ENCODE measurements at places on chromosomes 16 and 17. TPM values are rescaled to one million over a fixed set of nuclear protein-coding genes. Genes with fewer than 3 reads are reported as not detected.

Gene RCVRN
- total RNA-seq, result not detected

Gene IGF2BP1
- total RNA-seq, result 74.0 TPM

Gene ITGB3
- total RNA-seq, result 11.8 TPM

Gene HEATR9
- total RNA-seq, result not detected

Gene TBC1D3G
- total RNA-seq, result 3.6 TPM

GRCh38 chr16:88624977-88625576 lies 13.3 kb upstream of the IL17C start:
- H3K4me3 ChIP-seq, result no peak overlapping the region
- H3K27ac ChIP-seq, result no peak overlapping the region
- peaks cover 33% of the 10 kb centered on the region for H3K36me3 ChIP-seq
- H3K4me1 ChIP-seq, result no peaks in the 10 kb centered on the region
- no peaks in the 10 kb centered on the region for H3K27me3 ChIP-seq
- DNase-seq, result no peak

DNA sequence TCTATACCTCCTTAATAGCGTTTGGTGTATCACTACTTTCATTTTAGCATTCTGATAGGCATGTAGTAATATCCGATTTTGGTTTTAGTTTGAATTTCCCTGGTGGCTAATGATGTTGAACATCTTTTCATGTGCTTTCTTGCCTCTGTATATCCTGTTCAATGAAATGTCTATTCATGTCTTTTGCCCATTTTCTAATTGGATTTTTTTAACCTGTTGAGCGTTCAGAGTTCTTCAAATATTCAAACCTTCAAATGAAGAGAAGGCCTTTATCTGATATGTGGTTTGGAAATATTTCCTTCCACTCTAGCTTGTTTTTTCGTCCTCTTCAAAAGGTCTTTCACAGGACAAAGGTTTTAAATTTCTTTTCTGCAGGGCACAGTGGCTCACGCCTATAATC lies 2.4 kb upstream of the NME1 start:
- peaks cover 5% of the 10 kb centered on the region for H3K4me1 ChIP-seq
- no peaks in the 10 kb centered on the region for H3K36me3 ChIP-seq
- DNase-seq, result no peak
- H3K27me3 ChIP-seq, result no peaks in the 10 kb centered on the region
- no peak overlapping the region for H3K4me3 ChIP-seq
- no peak overlapping the region for H3K27ac ChIP-seq

DNA sequence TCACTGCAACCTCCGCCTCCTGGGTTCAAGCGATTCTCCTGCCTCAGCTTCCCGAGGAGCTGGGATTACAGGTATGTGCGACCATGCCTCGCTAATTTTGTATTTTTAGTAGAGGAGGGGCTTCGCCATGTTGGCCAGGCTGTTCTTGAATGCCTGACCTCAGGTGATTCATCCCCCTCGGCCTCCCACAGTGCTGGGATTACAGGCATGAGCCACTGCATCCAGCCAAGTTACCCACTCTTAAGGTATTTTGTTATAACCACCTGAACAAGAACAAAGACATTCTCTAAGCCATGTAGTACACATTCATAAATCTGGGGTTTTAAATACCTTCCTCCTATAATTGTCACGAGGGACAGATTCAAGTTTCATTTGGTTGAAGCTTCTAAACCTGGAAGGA lies 12.3 kb upstream of the TMEM170A start:
- no peaks in the 10 kb centered on the region for H3K36me3 ChIP-seq
- no peak for DNase-seq
- no peaks in the 10 kb centered on the region for H3K4me1 ChIP-seq
- no peak overlapping the region for H3K27ac ChIP-seq

GRCh38 chr17:18371455-18371854 lies 6.1 kb upstream of the EVPLL start:
- no peak for DNase-seq
- no peaks in the 10 kb centered on the region for H3K27me3 ChIP-seq
- no peak overlapping the region for H3K4me3 ChIP-seq
- H3K27ac ChIP-seq, result no peak overlapping the region
- no peaks in the 10 kb centered on the region for H3K36me3 ChIP-seq

- no peak overlapping the region for H3K4me3 ChIP-seq
- no peaks in the 10 kb centered on the region for H3K27me3 ChIP-seq
- H3K4me1 ChIP-seq, result no peaks in the 10 kb centered on the region
- no peaks in the 10 kb centered on the region for H3K36me3 ChIP-seq
- H3K27ac ChIP-seq, result no peak overlapping the region
Observed at GRCh38 chr16:88752386-88753002, 32.5 kb downstream of the PIEZO1 start.

- peaks cover 3% of the 10 kb centered on the region for H3K36me3 ChIP-seq
- peak; percentile 71 for DNase-seq
- H3K27me3 ChIP-seq, result no peaks in the 10 kb centered on the region
- no peak overlapping the region for H3K27ac ChIP-seq
- H3K4me3 ChIP-seq, result no peak overlapping the region
- no peaks in the 10 kb centered on the region for H3K4me1 ChIP-seq
Observed at GRCh38 chr17:75996665-75997590, 3.7 kb upstream of the CDK3 start.

- H3K4me3 ChIP-seq, result no peak overlapping the region
- H3K27me3 ChIP-seq, result no peaks in the 10 kb centered on the region
- H3K27ac ChIP-seq, result no peak overlapping the region
- no peaks in the 10 kb centered on the region for H3K4me1 ChIP-seq
- H3K36me3 ChIP-seq, result no peaks in the 10 kb centered on the region
Observed at GRCh38 chr17:72754513-72754912, 338.0 kb downstream of the SLC39A11 start.

DNA sequence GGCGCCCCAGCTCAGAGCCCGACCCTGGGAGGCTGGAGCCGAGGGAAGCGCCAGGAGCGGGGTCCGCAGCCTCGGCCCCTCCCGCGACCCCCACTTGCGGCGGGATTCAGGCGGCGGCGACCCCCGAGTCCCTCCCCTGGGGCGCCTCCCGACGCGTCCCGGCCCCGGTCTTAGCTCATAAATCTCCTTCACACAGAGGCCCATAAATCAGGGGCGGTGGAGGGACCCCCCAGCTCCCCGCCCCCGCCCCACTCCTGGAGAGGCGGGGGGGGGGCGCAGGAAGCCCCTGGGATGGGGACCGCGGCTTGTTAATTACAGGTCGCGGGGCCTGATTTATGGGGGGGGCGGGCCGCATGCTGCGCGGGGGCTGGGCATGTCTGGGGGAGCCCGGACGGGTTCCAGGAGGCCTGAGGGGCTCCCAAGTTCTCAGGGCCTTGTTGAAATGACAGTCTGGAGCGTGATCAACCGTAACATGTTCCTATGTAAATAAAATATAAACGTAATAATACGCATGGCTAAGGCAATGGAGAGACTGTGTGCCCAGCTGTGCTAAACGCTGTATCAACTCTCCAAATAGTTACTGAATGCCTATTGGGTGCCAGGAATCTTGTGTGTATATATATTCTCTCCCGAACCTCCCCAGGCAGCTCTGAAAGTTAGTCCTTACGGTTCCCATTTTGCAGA lies 10.0 kb upstream of the BHLHA9 start:
- H3K27me3 ChIP-seq, result peaks cover 28% of the 10 kb centered on the region
- peak overlapping the region; percentile 32 for H3K4me3 ChIP-seq
- no peaks in the 10 kb centered on the region for H3K4me1 ChIP-seq
- H3K36me3 ChIP-seq, result no peaks in the 10 kb centered on the region
- H3K27ac ChIP-seq, result no peak overlapping the region
- no peak for DNase-seq

DNA sequence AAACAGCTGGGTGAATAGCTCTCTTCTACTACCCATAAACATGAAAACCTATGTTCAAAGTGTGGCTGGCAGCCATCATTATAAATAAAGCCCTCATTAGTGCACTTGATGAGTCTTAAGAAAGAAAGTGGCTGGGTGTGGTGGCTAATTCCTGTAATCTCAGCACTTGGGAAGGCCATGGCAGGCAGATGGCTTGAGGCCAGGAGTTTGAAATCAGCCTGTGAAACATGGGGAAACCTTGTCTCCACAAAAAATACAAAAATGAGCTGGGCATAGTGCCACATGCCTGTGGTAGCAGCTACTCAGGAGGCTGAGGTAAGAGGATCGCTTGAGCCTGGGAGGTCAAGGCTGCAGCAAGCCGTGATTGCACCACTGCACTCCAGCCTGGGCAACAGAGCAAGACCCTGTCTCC lies 28.3 kb upstream of the APPBP2 start:
- H3K4me3 ChIP-seq, result no peak overlapping the region
- no peak overlapping the region for H3K27ac ChIP-seq
- no peaks in the 10 kb centered on the region for H3K27me3 ChIP-seq
- no peaks in the 10 kb centered on the region for H3K4me1 ChIP-seq

GRCh38 chr17:31517524-31517923 lies 126.0 kb downstream of the RAB11FIP4 start:
- H3K27ac ChIP-seq, result no peak overlapping the region
- no peaks in the 10 kb centered on the region for H3K27me3 ChIP-seq
- no peak for DNase-seq
- H3K4me1 ChIP-seq, result no peaks in the 10 kb centered on the region
- H3K36me3 ChIP-seq, result no peaks in the 10 kb centered on the region
- H3K4me3 ChIP-seq, result no peak overlapping the region

GRCh38 chr17:16456742-16457316 lies 35.2 kb downstream of the LRRC75A start:
- H3K4me1 ChIP-seq, result peaks cover 20% of the 10 kb centered on the region
- H3K4me3 ChIP-seq, result no peak overlapping the region
- H3K36me3 ChIP-seq, result no peaks in the 10 kb centered on the region
- H3K27me3 ChIP-seq, result no peaks in the 10 kb centered on the region

- H3K36me3 ChIP-seq, result no peaks in the 10 kb centered on the region
- H3K4me1 ChIP-seq, result peaks cover 17% of the 10 kb centered on the region
- no peak overlapping the region for H3K4me3 ChIP-seq
- peak; percentile 38 for DNase-seq
Observed at GRCh38 chr16:89422527-89422904, 67.8 kb downstream of the ANKRD11 start.

DNA sequence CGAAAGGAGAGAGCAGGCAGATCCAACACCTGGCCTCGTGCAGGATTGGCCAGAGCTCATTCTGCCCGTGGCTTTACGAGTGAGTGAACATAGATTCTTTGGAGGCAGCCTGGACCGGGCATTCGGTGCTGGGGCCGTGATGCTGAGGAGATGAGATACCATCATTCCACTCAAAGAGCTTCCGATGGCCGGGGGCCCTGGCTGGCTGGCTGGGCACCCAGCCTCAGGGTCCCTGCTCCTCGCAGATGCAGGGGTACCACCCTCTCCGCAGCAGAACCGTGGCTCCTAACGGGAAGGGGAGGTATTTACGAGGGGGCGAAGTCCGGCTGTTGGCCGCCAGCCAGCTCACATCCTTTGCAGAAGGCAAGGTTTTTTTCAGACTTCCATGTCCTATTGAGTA lies 66.1 kb upstream of the FOXF1 start:
- no peaks in the 10 kb centered on the region for H3K4me1 ChIP-seq
- H3K36me3 ChIP-seq, result no peaks in the 10 kb centered on the region
- H3K4me3 ChIP-seq, result no peak overlapping the region
- DNase-seq, result peak; percentile 11
- H3K27me3 ChIP-seq, result peaks cover 3% of the 10 kb centered on the region

- no peaks in the 10 kb centered on the region for H3K4me1 ChIP-seq
- H3K27me3 ChIP-seq, result no peaks in the 10 kb centered on the region
- H3K36me3 ChIP-seq, result no peaks in the 10 kb centered on the region
- no peak overlapping the region for H3K4me3 ChIP-seq
- no peak for DNase-seq
- H3K27ac ChIP-seq, result no peak overlapping the region
Observed at GRCh38 chr16:81917375-81917774, 93.9 kb downstream of the SDR42E1 start.

GRCh38 chr17:62998166-62998565 lies 32.1 kb downstream of the TANC2 start:
- H3K27me3 ChIP-seq, result no peaks in the 10 kb centered on the region
- H3K4me3 ChIP-seq, result no peak overlapping the region
- H3K27ac ChIP-seq, result no peak overlapping the region

GRCh38 chr17:68248199-68248825 lies 469 bp downstream of the AMZ2 start:
- H3K36me3 ChIP-seq, result peaks cover 8% of the 10 kb centered on the region
- peak overlapping the region; percentile 54 for H3K27ac ChIP-seq
- no peak for DNase-seq
- no peaks in the 10 kb centered on the region for H3K27me3 ChIP-seq

DNA sequence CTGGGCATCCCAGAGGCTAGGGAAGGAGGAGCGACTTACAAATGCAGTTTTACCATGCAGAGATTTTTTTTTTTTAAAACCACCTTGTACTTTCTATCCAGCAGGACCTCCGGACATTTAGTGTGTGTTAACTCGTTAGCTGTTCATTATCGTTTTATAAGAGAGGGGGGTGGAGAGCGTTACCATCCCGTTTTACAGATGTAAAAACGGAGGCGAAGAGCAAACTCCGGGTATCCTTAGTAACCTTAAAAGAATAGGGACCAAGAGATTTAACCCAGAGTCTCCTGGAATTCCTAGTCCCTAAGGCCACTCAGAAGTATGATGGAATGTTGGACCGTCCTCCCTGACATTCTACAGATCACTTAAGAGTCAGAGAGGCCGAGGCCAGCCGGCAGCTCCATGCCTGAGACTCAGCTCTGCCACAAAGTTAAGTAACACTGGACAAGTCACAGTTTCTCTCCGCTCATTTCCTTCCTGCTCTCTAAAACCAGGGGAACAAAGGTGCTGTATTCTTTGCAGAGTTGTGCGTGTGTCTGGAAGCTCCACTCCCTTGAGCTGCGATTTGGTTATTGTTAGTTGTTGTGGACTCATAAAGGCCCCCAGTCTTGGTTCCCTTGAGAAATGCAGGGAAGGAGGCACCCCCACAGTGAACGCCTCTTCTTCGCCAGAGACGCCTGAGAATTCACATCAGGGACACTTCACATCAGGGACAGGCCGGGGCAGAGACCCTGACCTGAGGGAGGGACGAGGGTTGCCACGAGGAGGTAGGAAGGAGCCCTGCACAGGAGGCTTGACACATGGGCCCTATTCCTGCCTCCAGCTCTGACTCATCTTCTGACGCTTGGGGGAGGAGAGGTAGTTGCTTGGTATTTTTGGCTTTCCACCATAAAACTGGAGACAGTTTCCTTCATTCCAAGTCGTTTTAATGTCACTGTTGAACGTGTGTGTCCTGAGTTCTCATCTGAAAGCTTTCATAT lies 1.2 kb downstream of the DUSP14 start:
- H3K4me1 ChIP-seq, result peaks cover 24% of the 10 kb centered on the region
- H3K27me3 ChIP-seq, result peaks cover 3% of the 10 kb centered on the region
- peak overlapping the region; percentile 90 for H3K27ac ChIP-seq
- H3K4me3 ChIP-seq, result peak overlapping the region; percentile 66
- H3K36me3 ChIP-seq, result no peaks in the 10 kb centered on the region

DNA sequence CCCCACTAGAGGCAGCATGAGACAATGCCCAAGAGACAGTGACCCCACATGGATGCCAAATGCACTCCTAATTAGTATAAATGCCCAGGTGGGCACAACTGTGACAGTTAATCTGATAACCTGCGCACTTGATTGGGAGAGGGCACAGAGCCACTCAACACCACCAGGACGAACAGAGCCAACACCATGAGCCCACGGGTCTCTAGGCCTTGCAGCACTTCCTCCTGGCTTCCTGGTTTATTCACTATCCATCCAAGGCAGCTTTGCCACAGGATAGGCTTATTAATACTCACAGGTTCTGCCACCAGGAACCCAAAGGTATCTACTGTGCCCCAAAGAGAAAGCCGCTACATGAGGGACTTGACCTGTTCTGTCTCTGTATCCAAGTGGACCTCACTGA lies 14.9 kb downstream of the AXIN2 start:
- peaks cover 52% of the 10 kb centered on the region for H3K4me1 ChIP-seq
- peaks cover 25% of the 10 kb centered on the region for H3K36me3 ChIP-seq
- peak overlapping the region; percentile 87 for H3K27ac ChIP-seq
- H3K4me3 ChIP-seq, result no peak overlapping the region
- H3K27me3 ChIP-seq, result no peaks in the 10 kb centered on the region

- DNase-seq, result no peak
- H3K27me3 ChIP-seq, result no peaks in the 10 kb centered on the region
Observed at GRCh38 chr16:28537076-28537475, 1.7 kb downstream of the NUPR1 start.

- no peaks in the 10 kb centered on the region for H3K4me1 ChIP-seq
- H3K27ac ChIP-seq, result no peak overlapping the region
- peaks cover 22% of the 10 kb centered on the region for H3K27me3 ChIP-seq
- H3K4me3 ChIP-seq, result peak overlapping the region; percentile 39
- peak; percentile 56 for DNase-seq
Observed at GRCh38 chr17:39026980-39027451, 59.8 kb upstream of the FBXO47 start.

Data from cardiac muscle cell (in vitro differentiated cells and primary cell).